Frontal cortex (tissue), 4 donors: ENCODE measurements at places on chromosomes 2 and 18.
A peak's percentile ranks its signal among the peaks of the same experiment; 100 is the strongest.

DNA sequence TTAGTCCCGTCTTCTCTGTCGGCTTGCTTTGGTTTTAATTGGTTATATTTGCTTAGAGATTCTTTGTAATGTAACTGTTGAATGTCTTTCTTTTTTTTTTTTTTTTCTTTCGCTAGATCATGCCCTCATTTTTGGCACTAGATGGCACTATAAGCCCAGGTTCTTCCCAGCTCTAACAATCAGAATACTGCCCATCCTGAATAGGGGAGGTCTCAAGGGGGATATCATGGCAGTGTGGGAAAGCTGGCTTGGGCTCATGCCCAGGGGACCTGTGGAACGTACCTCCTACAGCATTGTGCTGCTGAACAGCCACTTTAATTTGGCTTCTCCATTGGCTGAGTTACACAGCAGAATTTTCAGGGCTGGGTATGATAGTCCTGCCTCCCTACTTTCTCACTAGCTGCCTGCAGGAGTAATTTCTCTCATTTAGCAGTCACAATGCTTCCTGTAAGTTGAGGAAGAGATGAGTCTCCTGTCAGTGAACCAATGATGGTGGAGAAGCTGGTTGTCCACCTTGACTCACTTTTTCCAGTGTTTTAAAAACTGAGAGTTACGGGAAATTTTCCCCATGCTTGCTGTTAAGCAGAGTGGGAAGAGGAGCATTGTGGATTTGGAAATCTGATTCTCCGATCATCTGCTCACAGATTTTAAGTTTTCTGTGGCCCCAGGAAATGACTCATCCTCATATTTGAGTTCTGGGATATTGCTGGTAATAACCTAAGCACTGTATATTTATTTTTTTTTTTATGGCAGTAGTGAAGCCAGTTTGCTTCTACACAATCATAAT, 47.2 kb downstream of the RAD51AP2 start:
- no peak for DNase-seq

DNA sequence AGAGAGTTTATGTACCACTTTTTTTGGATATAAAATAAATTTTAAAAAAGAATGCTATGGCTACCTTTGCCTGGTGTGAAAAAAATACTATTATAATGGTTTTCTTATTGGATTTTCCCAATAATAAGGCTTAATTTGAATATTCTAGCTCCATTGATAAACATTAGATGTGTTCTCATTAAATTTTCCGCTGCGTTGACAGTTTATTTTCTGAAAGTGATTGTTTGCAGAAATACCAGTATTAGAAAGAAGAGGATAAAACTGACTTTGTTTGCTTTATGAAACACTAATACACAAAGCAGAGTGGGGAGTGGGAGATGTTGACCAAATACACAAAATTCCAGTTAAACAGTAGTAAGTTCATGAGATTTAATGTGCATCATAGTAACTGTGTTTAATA, 433.3 kb upstream of the TMEFF2 start:
- no peak for DNase-seq

GRCh38 chr2:241724259-241724974, 10.0 kb upstream of the D2HGDH start:
- DNase-seq: no peak

- no peak for DNase-seq
Measured at GRCh38 chr18:35782926-35783325, 189.6 kb upstream of the RMP24 start.

- DNase-seq: no peak
Measured at GRCh38 chr2:233926806-233927205, 9.6 kb downstream of the TRPM8 start.

DNA sequence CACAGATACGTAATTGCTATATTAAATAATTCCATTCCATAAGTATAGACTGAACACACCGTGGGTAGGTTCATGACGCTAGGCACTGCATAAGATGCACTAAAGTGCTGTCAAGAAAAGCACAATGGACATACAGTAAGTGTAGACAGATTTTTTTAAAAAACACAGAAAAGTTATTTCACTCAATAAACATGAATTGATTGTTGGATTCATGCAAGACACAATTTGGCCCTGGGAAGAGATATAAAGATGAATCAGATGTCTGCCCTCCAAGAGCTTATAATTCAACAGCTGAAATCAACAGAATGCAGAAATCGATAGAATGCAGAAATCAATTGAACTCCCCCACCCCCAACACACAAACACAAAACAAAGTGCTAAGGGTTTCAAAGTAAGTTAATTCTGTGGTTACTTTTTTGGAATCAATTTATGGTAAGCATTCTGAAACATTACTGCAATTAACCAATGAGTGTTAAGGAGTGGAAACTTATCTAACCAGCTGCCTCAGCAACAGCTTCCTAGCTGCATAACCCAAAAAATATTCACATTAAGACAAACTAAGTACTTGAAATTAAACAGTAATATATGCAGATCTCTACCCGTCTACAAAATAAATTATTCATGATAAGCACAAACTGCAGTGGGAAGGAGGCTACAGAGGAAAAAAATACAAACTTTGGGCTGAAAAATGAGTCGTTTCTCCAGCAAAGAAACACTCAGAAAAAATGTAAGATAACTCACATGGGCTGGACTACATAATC, 1.6 kb downstream of the NBAS start:
- no peak for DNase-seq

- peak; percentile 22 for DNase-seq
Measured at GRCh38 chr2:48946449-48947048, 191.0 kb upstream of the LHCGR start.

DNA sequence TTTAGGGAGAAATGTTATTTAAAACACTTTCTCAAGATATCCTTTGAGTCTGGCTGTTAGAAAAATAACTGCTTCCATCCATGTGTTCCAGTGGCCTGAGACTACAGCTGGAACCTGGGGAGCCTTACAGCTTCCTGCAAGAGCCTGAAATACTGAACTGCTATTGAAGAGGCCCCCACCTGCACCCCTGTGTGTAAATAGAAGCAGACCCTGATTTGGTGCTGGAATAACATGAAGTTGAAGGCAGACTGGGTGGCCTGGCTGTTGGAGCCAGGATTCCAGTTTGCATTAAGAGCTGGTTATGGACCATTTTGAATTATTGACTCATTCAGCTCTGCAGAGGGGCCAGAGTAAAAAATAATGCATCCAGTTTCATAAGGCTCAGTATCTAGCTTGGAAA, 61.9 kb downstream of the DIS3L2 start:
- DNase-seq: no peak

DNA sequence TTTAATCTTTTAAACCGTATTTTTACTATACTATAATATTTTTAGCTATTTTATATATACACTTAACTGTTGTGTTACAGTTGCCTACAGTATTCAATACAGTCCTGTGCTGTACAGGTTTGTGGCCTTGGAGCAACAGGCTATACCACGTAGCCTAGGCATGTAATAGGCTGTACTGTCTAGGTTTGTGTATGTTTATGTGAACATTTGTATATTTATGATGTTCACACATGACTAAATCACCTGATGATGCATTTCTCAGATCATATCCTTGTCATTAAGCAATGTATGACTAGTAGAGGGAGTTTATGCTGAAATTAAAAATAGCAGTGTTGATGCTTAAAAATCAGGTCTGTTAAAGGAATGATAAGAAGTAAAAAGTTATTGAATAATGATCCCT, 92.3 kb upstream of the RANBP2 start:
- DNase-seq: no peak

- no peak for DNase-seq
Measured at GRCh38 chr2:43420389-43420801, 175.4 kb downstream of the THADA start.
